ENCODE measurements at places on chromosomes 4 and X. TPM values are rescaled to one million over a fixed set of nuclear protein-coding genes. Genes with fewer than 3 reads are reported as not detected.

The CYTL1 gene
- not detected for total RNA-seq

The MBNL3 gene
- total RNA-seq = 31.2 TPM

The XK gene
- 0.22 TPM for total RNA-seq

The PLXNA3 gene
- 34.1 TPM for total RNA-seq

The NHS gene
- total RNA-seq = 11.3 TPM

The FAM9B gene
- total RNA-seq = not detected

The CFI gene
- not detected for total RNA-seq

The TBX22 gene
- not detected for total RNA-seq

The POLN gene
- 1.5 TPM for total RNA-seq

The SPOCK3 gene
- total RNA-seq = not detected

DNA sequence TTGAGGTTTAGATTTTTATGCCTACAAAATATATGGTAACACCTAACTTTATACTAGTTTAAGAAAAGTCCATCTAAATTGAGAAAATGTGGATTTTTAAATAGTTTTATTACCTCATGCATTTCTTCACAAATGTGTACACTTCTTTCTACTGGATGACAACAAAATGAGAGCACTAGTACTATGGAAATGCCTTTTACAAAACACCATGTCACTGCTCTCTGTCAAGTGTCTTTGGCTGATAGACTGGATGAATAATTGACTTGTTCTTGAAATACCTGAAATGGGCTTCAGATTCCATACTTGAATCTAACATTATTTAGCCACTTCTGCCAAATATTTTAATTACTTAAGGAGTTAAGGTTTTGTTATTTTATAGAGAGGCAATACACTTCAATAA, 49.5 kb downstream of the AMELX start:
- no peak for DNase-seq

DNA sequence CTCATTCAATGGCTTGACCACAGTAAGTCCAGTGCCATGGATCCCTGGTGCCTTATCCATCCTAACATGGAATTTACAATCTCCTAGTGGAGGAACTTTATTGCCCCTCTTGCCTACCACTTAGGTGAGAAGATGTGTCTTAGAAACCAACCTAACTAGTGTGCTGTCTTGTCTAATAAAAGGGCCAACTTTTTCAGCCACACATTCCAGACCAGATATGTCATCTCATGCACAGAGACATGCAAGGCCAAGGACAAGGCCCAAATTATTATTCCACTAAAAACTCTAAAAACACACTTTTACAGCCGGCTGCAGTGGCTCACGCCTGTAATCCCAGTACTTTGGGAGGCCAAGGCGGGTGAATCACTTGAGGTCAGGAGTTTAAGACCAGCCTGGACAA, 10.6 kb upstream of the PRDX4 start:
- no peak for DNase-seq

GRCh38 chrX:47176101-47176740, 17.4 kb upstream of the UBA1 start:
- no peak for DNase-seq

- no peak for DNase-seq
These were observed 91.5 kb upstream of the PDLIM3 start for GRCh38 chr4:185626798-185627197.

- DNase-seq = no peak
These were observed 56.9 kb downstream of the RBM47 start for GRCh38 chr4:40572692-40573310.

GRCh38 chrX:49226946-49227345, 6.2 kb downstream of the CACNA1F start:
- DNase-seq = no peak

GRCh38 chrX:129842510-129843208, 1.0 kb downstream of the ZDHHC9 start:
- DNase-seq = no peak

DNA sequence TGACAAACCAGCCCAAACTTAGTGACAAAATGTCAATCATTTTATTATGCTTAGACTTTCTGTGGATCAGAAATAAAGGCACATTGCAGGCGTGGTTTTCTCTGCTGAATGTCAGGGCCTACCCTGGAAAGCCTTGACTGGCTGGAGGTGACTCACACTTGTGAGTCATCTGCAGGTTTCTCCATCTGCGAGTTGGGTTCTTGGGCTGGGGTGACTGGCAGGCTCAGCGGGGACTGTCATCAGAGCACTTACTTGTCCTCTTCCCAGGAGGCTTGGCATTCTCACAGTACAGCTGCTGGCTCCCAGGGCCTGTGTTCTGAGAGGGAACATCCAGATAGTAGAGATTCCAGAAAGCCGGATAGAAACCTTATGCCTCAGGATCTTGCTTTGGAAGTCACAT, 153.8 kb upstream of the AGA start:
- DNase-seq = no peak

DNA sequence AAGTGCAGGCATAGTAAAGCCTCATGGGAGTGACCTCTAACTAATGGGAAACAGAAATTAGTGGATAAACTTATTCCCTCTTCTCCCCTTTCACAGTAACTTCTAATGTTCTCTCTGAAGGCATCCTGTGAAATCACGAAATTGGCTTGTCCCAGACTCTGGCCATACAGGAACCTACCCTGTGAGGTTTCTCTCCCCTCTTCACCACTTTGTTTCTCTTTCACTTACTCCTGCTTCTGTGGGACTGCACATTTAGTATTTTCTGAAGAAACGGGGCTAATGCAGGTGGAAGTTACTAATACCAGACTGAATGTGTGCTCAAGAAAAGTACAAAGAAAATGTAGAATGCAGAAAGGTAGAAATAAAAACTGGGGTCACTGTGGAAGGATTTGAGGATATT, 20.0 kb downstream of the ZNF330 start:
- no peak for DNase-seq

DNA sequence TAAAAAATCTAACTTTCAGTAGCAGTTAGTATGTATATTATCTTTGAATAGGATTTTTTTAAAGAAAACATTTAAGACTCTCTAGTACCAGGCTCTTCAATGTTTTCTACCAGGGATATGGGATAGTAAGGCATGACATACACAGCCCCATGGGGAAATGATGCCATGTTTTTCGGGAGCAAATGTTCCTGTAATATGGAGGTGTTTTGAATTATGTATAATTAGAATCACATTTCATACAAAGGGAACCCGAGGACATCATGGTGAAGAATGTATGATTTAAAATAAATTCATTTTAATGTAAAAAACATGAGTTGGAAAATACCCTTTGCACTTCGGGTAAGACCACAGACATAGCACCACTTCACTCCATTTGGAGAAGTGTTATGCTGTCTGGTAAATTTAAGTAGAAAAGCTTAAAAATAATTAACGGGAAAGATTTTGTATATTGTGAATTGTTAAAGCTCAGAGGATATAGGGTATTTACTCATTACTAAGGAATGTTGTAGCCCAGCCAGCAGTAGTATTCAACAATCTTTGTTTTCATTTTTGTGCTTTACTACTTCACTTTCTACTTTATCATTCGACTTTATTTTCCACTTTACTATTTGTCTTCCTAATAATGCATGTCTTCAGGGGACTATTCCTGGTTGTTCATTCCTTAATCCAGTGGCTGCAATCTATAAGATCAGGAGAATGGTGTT, 2050.7 kb downstream of the ARAP2 start:
- no peak for DNase-seq

DNA sequence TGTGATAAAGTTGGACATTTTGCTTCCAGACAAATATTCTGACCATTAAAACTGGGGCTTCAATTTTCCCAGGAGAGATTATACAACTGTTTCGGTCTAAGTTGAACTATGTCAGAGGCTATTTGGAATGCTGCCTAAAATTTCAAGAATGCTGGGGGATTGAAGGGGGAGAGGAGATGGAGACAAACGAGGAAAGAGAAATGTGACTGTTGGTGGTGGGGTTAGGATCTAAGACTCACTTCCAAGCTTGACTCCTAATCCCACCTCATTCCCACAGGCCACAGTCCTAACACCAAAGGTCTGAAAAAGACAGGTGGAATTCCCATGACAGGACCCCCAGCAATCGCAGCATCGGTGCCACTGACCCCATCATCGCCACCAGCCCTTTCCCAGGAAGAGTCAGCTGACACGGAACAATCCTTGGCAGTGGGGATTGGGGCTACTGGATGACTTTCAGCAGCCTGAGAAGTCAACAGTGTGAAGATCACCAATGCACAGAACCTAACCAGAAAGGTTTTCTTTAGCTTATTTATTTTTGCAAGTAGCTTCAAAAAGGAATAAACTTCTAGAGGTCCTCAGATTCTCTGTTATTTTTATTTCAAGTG, 74.0 kb upstream of the PRSS48 start:
- no peak for DNase-seq

DNA sequence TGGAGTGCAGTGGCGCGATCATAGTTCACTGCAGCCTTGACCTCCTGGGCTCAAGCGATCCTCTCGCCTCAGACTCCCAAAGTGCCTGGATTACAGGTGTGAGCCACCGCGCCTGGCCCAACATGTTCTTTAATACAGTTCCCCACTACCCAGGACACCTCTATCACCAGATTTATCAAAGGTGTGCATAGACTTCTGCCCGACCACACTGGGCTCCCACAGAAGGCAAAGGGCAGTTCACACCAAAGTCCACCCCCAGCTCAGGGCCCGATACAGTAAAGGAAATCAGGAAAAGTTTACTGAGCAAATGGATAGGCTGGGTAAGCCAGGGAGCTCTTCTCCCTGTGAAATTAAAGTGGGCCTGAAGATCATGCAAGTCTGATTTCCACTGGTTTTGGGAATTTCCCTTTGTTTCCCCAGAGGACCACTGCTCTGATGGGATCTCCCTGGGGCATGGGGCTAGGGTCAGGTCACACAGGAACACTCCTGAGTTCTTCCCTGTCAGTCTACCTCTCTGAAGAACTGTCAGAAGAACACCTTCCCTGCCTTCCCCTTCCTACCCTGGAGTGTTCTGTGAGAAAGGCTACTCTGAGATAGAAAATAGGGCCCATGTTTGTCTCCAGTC, 17.7 kb upstream of the PIM2 start:
- DNase-seq = no peak

DNA sequence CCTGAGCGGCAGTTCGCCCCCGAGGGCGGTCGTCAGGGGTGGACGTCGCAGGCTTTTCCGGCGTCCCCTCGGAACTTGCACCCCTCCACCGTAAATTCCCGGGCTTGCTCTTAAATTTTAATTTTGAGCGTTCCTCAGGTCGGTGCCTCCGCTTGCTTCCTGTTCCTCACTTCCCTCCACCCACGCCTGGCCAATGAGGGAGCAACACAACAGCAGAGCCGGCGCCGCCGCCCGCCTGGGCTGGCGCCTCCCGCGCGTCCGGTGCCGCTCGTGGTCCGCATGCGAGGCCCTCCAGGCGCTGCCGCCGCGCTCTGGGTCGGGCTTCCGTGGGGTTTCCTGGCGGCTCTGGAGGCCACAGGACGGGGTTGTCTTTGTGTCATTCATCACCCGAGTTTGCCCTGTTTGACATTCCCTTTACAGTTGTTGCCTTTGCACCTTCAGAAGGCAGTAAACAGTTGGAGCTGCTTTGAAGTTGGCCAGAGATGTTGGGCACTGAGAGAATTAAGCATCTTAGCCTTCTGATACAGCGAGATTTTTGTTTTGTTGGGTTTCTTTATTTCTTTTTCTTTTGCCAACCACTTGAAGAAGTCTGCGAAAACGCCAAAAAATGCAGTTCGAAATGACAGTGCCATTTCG, 692 bp downstream of the SPCS3 start:
- DNase-seq = peak; percentile 90

DNA sequence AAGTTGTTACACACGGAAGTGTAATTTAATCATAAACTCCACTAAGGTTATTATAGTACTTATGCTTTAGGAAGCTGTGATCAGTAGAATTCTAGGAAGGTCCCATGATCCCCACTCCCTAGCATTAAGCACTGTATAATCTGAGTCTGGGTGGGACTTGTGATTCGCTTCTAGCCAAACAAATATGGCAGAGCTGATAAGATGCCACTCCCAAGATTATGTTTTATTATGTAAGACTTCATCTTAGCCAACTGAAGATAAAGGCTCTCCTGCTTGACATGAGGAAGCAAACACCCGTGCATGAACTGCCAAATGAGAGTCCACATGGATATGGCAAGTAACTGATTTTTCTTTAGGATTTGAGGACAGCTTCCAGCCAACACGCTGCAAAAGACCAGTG, 186.4 kb upstream of the NDST3 start:
- no peak for DNase-seq

DNA sequence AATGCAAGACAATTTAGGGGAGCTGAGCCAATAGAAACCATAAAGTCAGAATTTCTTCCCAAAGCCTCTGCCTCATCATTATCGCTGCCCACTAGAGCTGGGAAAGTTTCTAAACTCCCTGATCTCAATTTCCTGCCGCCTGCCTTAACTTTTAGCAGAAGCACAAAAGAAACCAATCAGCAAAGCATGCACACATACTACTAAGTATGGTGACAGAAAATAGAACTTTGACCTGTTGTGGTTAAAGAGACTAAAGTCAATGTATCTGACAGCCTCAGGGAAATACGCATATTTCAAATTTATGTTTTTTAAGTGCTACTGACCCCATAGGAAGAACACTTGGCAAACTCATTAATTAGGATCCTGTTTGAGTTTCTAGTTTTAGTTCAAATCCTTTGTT, 10.1 kb downstream of the STK26 start:
- DNase-seq = no peak

GRCh38 chrX:79161655-79162054, 17.2 kb downstream of the GPR174 start:
- DNase-seq = peak; percentile 79

- DNase-seq = no peak
These were observed 1.7 kb upstream of the HEPH start for GRCh38 chrX:66162331-66162822.

DNA sequence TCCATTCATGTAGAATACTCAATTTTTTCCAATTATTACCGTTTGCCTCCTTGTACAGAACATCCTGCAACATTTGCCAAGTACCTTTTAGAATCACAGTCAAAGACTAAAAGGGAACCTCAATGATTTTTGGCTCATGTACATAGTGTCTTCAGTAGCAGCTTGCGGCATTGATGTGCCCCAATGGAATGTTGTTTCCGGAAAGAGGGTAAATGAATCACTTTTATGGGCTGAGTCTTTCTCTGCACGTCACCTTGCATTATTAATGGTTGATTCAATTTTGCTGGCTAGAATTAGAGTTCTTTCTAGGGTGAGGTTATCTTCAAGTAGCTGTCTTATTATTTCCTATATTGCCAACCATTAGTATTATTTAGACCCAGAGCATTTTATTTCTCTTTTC, 116.9 kb upstream of the GABRA2 start:
- DNase-seq = no peak

GRCh38 chrX:149611623-149612175, 16.6 kb upstream of the HSFX2 start:
- no peak for DNase-seq

- no peak for DNase-seq
These were observed 87.9 kb downstream of the LRRC66 start for GRCh38 chr4:51932261-51932660.

DNA sequence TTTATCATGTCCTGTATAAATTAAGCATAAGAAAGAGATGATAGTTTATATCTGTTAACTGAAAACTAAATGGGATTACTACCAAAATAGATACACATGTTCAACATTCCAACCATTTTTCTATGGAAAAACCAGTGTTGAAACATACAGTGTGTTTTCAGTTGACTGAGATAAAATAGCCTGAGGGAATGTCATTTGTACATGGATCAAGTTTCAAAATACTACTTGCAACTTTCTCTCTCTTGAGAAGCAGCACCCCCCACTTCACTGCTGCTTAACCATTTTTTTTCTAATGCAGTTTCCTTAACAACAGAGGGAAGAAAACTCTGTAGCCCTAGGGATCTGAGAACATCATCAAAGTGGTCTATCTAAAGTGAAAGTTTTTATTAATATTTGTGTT, 70.8 kb downstream of the NPNT start:
- no peak for DNase-seq
